ENCODE measurements at places on chromosomes 4 and X.

DNA sequence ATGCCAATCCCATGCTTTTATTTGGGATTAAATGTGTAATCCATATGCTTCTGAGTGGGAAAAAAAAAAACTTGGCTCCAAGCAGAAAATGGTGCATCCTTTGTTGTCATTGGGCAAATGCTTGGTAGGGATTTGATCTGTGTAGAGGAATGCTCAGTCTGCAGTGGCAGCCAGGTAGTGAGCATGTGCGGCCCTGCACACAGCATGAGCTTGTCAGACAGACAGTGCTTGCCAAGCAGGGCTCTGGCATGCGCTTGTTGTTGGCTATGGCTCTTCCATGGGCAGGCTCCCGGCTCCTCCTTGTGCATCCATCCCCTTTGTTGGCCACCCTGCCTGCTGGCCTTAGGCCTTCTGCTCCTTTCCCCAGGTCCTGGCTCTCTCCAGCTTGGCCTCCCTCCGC lies 130.3 kb downstream of the GPR143 start:
- H3K4me1 ChIP-seq: no peaks in the 10 kb centered on the region
- DNase-seq: no peak
- H3K36me3 ChIP-seq: no peaks in the 10 kb centered on the region
- H3K27me3 ChIP-seq: no peaks in the 10 kb centered on the region
- H3K4me3 ChIP-seq: no peak overlapping the region
- H3K27ac ChIP-seq: no peak overlapping the region

- no peaks in the 10 kb centered on the region for H3K4me1 ChIP-seq
- no peak overlapping the region for H3K27ac ChIP-seq
- no peak for DNase-seq
- H3K27me3 ChIP-seq: no peaks in the 10 kb centered on the region
Observed at GRCh38 chrX:123171781-123172180, 12.3 kb upstream of the GRIA3 start.

GRCh38 chr4:163525982-163526381 lies 31.5 kb downstream of the TMA16 start:
- no peaks in the 10 kb centered on the region for H3K27me3 ChIP-seq
- no peaks in the 10 kb centered on the region for H3K36me3 ChIP-seq
- no peak for DNase-seq
- no peak overlapping the region for H3K27ac ChIP-seq
- H3K4me3 ChIP-seq: no peak overlapping the region

- no peak overlapping the region for H3K27ac ChIP-seq
- no peak for DNase-seq
- H3K36me3 ChIP-seq: no peaks in the 10 kb centered on the region
- H3K4me1 ChIP-seq: no peaks in the 10 kb centered on the region
- H3K27me3 ChIP-seq: no peaks in the 10 kb centered on the region
Observed at GRCh38 chrX:74451450-74452198, 30.3 kb downstream of the SLC16A2 start.

- no peaks in the 10 kb centered on the region for H3K36me3 ChIP-seq
- H3K4me3 ChIP-seq: no peak overlapping the region
- DNase-seq: no peak
- no peaks in the 10 kb centered on the region for H3K27me3 ChIP-seq
- H3K27ac ChIP-seq: no peak overlapping the region
Observed at GRCh38 chr4:10212400-10212799, 95.8 kb upstream of the WDR1 start.

DNA sequence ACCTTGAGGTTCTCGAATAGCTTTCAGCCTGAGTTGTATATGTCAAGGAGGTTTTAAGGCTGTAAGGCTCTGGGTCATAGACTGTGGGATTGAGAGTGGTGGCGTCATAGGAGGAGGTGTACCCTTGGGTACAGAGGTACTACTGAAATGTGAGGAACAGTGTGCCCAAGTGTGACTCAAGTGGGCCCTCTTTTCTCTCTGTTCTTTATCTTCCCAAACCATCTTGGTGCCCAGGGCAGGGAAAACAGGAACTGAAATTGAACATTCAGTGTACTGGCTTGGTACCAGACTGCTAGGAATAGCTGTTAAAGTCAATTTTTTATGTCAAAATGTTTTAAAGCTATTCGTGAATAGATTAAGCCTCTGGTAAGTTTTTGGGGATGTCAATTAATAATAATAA lies 136.2 kb upstream of the RPS6KA3 start:
- no peaks in the 10 kb centered on the region for H3K36me3 ChIP-seq
- no peak overlapping the region for H3K27ac ChIP-seq
- H3K4me3 ChIP-seq: no peak overlapping the region
- no peaks in the 10 kb centered on the region for H3K4me1 ChIP-seq

GRCh38 chr4:124804584-124804983 lies 92.1 kb upstream of the ANKRD50 start:
- no peaks in the 10 kb centered on the region for H3K27me3 ChIP-seq
- DNase-seq: no peak
- no peaks in the 10 kb centered on the region for H3K36me3 ChIP-seq
- no peak overlapping the region for H3K4me3 ChIP-seq
- no peaks in the 10 kb centered on the region for H3K4me1 ChIP-seq
- H3K27ac ChIP-seq: no peak overlapping the region

DNA sequence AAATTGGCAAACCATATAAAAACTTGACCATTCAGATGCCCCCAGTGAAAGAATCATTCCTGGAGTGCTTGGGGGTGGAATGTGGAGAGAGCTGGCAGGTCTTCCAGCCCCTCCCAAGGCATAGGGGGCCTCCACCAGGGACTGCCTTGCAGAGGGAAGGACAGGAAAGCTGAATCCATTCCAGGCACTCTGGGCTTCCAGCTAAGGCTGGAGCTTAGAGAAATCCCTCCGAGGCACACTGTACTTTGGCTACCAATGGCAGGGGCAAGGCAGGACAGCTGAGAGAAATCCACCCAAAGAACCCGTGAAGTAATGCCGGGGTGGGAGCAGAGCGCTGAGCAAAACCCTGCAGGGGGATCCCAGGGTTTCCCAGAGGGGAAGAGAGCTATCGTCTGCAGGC lies 4.0 kb downstream of the CENPU start:
- no peaks in the 10 kb centered on the region for H3K36me3 ChIP-seq
- H3K4me3 ChIP-seq: no peak overlapping the region
- DNase-seq: no peak
- H3K4me1 ChIP-seq: peaks cover 11% of the 10 kb centered on the region
- no peak overlapping the region for H3K27ac ChIP-seq
- H3K27me3 ChIP-seq: no peaks in the 10 kb centered on the region

DNA sequence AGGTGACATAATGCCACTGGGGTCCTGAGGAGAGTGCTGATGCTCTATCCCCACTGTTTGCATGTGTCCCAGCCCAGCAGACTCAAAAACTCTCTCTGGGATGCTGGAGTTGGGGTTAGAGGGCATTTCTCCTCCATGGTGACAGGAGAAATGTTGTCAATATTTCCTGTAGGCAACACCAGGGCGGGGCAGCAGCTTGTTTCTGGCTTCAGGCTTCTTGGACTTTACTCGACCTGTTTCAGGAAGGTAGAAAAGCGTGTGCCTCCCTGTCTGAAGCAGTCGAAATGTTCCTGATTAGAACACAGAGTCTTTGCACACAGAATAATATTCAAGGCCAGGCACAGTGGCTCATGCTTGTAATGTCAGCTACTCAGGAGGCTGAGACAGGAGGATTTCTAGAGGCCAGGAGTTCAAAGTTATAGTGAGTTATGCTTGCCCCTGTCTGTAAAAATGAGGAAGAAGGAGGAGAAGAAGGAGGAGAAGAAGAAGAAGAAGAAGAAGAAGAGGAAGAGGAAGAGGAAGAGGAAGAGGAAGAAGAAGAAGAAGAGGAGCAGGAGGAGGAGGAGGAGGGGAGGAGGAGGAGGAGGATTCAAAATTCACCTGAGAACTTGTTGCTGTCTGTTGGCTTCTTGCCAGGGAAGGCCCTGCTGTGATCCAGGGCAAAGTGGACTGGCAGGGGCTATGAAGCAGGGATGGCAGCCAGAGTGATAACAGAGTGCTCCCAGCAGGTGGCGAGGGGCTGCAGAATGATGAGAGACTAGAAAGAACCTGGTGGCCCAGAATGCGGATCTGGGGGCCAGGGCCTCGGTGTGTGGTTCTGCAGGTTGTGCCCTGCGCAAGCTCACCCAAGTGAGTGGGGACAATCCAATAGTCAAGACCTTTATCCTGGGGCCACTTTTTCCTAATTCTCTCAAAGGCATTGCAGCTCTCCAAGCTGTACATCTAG lies 82.9 kb downstream of the RTL5 start:
- no peaks in the 10 kb centered on the region for H3K27me3 ChIP-seq
- H3K4me3 ChIP-seq: no peak overlapping the region
- H3K27ac ChIP-seq: no peak overlapping the region

DNA sequence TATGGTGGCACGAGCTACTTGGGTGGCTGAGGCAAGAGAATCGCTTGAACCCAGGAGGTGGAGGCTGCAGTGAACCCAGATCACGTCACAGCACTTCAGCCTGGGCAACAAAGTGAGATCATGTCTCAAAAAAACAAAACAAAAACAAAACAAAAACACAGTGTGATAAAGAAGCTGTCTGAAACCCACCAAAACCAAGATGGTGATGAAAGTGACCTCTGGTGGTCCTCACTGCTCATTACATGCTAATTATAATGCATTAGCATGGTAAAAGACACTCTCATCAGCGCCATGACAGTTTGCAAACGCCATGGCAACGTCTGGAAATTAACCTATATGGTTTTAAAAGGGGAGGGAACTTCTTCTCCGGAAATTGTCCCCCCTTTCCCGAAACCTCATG lies 29.4 kb upstream of the OPHN1 start:
- H3K27ac ChIP-seq: no peak overlapping the region
- DNase-seq: no peak
- H3K4me1 ChIP-seq: no peaks in the 10 kb centered on the region
- H3K36me3 ChIP-seq: no peaks in the 10 kb centered on the region
- no peaks in the 10 kb centered on the region for H3K27me3 ChIP-seq

DNA sequence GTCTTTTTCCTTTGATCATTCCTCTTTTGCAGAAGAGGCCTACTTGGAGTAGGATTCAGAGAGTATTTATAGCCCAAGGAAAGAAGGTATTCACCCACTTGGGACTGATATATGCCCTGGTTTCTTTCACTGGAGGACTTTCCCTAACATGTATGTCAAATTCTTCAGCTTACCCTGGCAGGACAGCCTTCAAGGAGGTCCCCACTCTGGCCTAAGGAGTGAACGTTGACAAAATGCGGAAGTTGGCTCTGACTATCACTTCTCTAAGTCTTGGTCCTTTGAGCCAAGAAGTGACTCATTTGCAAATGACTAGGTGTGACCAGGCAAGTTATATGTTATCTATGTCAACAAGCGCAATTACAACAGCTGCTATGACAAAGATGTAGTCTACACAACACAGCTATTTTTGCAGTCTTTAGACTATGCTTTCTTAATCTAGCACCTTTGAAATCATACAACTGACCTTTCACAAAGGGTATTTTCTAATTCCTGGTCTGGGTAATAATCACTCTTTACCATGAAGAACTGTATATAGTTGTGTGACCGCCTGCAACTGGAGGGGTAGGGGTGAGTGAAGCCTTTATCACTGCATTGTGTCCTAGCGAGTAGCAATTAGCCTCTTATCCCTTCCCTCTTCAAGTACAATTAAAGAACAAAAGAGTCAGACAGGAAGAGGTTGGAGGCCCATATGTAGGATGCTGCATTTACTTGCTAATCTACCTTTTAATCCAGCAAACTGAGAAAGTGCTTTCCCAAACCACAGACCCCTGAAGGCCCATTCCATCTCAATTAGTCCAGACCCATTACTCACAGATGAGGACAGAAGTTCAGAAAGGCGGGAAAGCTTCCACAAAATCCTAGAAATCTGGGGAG lies 50.1 kb downstream of the RASGEF1B start:
- no peak for DNase-seq
- no peak overlapping the region for H3K27ac ChIP-seq
- no peaks in the 10 kb centered on the region for H3K36me3 ChIP-seq
- no peaks in the 10 kb centered on the region for H3K27me3 ChIP-seq
- no peak overlapping the region for H3K4me3 ChIP-seq

GRCh38 chr4:124529131-124529530 lies 183.4 kb downstream of the ANKRD50 start:
- no peak for DNase-seq
- no peaks in the 10 kb centered on the region for H3K36me3 ChIP-seq
- H3K4me1 ChIP-seq: no peaks in the 10 kb centered on the region
- no peak overlapping the region for H3K27ac ChIP-seq

DNA sequence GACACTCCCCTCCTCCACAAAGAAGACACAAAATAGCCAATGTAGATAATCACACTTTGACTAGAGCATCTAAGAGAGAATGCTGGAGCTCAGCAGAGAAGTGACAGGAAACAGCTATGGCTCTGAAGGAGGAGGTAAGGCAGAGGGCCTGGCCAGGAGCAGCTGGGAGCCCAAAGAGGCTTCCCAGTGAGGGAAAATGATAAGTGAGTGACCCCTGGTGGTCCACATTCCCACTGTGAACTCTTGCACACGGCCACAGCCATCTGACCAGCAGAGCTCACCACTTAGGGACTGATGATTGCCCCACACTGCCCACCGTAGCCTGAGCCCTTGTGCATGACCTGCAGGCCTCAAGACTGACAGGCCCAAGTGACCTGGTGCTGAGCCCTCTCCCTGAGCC lies 162.7 kb upstream of the GALNTL6 start:
- H3K4me1 ChIP-seq: no peaks in the 10 kb centered on the region
- H3K27me3 ChIP-seq: no peaks in the 10 kb centered on the region
- no peak overlapping the region for H3K27ac ChIP-seq
- no peaks in the 10 kb centered on the region for H3K36me3 ChIP-seq
- DNase-seq: no peak

- no peak overlapping the region for H3K4me3 ChIP-seq
- H3K4me1 ChIP-seq: no peaks in the 10 kb centered on the region
- no peaks in the 10 kb centered on the region for H3K27me3 ChIP-seq
- no peak for DNase-seq
Observed at GRCh38 chrX:1138476-1139184, 73.8 kb downstream of the CRLF2 start.

- no peaks in the 10 kb centered on the region for H3K4me1 ChIP-seq
- no peak overlapping the region for H3K4me3 ChIP-seq
- DNase-seq: no peak
- H3K27ac ChIP-seq: no peak overlapping the region
- no peaks in the 10 kb centered on the region for H3K36me3 ChIP-seq
Observed at GRCh38 chrX:40506201-40506985, 74.4 kb upstream of the ATP6AP2 start.

- no peaks in the 10 kb centered on the region for H3K36me3 ChIP-seq
- H3K4me3 ChIP-seq: no peak overlapping the region
- no peak for DNase-seq
- peak overlapping the region; percentile 45 for H3K27ac ChIP-seq
- H3K27me3 ChIP-seq: no peaks in the 10 kb centered on the region
Observed at GRCh38 chrX:65688403-65688871, 21.0 kb downstream of the MSN start.

DNA sequence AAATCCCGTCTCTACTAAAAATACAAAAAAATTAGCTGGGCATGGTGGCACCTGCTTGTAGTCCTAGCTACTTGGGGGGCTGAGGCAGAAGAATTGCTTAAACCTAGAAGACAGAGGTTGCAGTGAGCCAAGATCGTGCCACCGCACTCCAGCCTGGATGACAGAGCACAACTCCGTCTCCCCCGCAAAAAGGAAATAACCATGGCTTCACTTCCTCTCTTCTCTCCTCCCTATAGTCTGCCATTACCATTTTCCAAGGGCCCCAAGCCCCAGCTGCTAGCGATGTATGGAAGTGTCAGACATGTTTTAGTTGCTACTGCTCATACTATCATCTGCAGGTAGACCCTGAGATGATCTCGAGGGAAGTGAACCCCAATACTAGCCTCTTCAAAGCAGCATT lies 177.3 kb upstream of the FAM9B start:
- no peaks in the 10 kb centered on the region for H3K4me1 ChIP-seq
- H3K4me3 ChIP-seq: no peak overlapping the region
- H3K36me3 ChIP-seq: no peaks in the 10 kb centered on the region
- H3K27ac ChIP-seq: no peak overlapping the region
- H3K27me3 ChIP-seq: no peaks in the 10 kb centered on the region

- H3K4me1 ChIP-seq: peaks cover 24% of the 10 kb centered on the region
- no peak for DNase-seq
- no peaks in the 10 kb centered on the region for H3K27me3 ChIP-seq
- no peak overlapping the region for H3K27ac ChIP-seq
- no peaks in the 10 kb centered on the region for H3K36me3 ChIP-seq
Observed at GRCh38 chrX:107669885-107670628, 41.7 kb downstream of the PRPS1 start.

Data from naive thymus-derived CD4-positive, alpha-beta T cell (primary cell).